ENCODE measurements at places on chromosomes 16 and 17.

- DNase-seq: no peak
Measured at GRCh38 chr17:74937064-74938051, 1.7 kb downstream of the OTOP3 start.

GRCh38 chr17:74304184-74304583, 21.8 kb upstream of the KIF19 start:
- DNase-seq: no peak

- DNase-seq: no peak
Measured at GRCh38 chr17:18037486-18037885, 1.5 kb downstream of the ATPAF2 start.

GRCh38 chr17:31015639-31016038, 44.8 kb downstream of the RNF135 start:
- no peak for DNase-seq

- DNase-seq: no peak
Measured at GRCh38 chr17:7747635-7748071, 30.1 kb downstream of the DNAH2 start.

DNA sequence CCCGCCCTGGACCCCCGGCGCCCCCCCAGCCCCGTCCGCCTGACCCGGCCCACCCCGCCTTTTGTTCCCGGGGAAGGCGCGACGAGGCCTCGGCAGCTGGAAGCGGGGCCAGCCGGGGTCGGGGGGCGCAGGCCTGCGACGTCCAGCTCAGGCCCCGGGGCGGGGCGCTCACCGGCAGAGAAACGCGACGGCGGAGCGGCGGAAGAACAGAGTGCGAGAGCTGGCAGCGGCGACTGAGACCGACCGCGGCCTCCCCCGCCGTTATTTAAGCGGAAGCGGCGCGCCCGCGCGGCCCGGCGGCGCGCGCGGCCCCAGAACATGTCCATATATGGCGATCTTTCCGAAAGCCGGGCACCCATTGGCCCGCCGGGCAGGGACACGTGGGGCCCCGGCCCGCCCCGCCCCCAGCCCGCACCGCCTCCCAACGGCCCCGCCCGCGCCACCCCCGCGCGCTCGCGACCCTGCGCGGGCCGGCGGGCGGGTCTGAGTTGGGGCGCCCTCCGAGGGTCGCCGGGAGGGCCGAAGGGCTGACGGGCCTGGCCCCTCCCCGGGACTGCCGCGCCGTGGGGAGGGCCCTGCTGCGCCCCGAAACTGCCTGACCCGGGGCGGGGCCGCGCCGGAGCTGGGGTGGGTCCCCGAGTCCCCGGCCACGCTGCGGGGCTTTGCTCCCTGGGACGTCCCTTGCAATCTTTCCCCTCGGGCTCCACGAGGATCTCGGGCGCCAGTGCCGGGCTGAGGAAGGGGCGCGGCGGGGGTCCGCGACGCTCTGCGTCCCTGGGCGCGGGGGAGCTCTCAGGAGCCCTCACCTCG, at the start of gene ACTG1:
Gene ACTG1, minus strand, starts transcription at position 238 of the 810 bp plus-strand sequence. CDS start 445 bp downstream, outside the sequence.
- DNase-seq: peak; percentile 94

GRCh38 chr17:33433581-33433980, 140.5 kb upstream of the ASIC2 start:
- DNase-seq: no peak

DNA sequence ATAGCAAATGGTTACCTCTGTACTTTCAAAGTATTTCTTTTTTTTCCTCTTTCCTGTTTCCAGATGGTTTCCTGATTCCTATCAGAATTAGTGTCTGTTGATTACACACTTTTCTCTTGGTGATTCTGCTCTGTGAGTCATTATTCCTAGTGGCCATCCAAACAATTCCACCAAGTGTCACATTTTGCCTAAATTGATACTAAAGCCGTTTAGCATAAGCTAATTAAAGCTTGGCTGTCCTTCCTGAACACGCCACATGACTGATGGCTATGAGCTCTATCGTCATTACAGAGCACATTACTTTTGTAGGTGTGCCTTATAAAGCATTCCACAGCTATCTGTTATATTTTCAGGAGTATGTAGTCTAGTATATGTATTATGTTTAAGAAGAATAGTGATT, 671.2 kb downstream of the CDH8 start:
- DNase-seq: no peak

DNA sequence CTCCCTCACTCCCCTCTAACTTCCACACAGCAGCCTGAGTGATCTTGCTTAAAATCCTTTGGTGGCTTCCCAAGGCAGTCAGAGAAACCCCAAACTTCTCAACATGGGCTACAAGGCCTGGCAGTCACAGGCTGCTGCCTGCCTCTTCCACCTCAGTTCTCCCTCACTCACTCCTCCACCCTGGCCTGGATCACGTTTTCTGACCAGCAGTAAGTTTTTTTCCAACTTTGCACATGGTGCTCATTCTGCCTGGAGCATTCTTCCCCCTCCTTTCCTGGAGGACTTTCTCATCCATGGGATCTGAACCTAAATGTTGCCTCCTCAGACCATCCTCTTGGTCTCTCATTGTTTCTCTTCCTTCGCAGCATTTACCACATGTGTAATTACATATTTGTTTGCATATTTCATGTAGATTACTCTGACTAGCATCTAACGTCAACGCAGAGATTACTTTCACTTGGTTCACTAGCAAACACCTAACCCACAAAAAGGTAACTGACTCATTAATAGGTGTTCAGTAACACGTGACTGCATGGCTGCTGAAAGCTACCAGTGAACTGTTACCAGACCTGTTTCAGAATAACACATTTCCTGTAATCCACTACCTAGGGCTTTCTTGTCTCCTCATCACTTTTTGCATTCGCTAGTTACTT, 17.1 kb downstream of the GNA13 start:
- peak; percentile 65 for DNase-seq

DNA sequence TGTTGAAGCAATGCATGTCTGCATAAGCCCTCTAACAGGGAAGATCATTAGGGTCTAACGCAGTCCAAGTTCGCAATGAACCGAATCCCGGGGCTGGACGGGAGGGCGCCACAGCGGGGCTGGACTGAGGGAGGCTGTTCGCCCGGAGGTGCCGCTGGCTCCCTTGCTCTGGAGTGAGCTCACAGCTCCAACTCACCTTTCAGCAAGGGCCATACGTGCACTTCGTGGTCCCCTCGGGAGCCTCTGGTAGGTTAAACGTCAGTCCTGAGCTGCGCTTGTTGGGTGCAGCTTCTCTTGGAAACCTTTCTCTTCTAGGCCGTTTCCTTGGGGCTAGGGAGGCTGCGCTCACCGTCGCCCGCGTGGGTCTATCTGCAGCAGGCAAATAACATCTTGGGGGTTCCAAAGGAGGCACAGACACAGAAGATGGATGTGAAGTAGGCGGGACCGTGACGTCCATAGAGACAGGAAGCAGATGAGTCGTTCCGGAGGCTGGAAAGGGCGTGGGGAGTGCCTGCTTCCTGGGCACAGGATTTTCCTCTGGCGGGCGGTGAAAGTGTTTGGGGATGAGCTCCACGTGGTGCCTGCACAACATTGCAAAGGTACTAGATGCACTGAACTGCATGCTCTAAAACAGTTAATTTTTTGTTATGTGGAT, 21.9 kb downstream of the ATP2C2 start:
- DNase-seq: no peak

GRCh38 chr17:43356999-43357398, 41.8 kb upstream of the ARL4D start:
- DNase-seq: no peak

All from CD4-positive, alpha-beta T cell treated with Interleukin-17A for 4 hours (primary cell).